Adipocyte (in vitro differentiated cells): ENCODE measurements at places on chromosomes 2 and 18.
A peak's percentile ranks its signal among the peaks of the same experiment; 100 is the strongest.

GRCh38 chr2:220504938-220505503, 877.6 kb downstream of the SLC4A3 start:
- DNase-seq, result peak; percentile 30

- no peak for DNase-seq
Observed at GRCh38 chr2:225558399-225559071, 159.0 kb downstream of the NYAP2 start.

- DNase-seq, result no peak
Observed at GRCh38 chr2:17593841-17594491, 53.5 kb downstream of the VSNL1 start.

- peak; percentile 32 for DNase-seq
Observed at GRCh38 chr2:168849610-168850009, 40.6 kb downstream of the SPC25 start.

DNA sequence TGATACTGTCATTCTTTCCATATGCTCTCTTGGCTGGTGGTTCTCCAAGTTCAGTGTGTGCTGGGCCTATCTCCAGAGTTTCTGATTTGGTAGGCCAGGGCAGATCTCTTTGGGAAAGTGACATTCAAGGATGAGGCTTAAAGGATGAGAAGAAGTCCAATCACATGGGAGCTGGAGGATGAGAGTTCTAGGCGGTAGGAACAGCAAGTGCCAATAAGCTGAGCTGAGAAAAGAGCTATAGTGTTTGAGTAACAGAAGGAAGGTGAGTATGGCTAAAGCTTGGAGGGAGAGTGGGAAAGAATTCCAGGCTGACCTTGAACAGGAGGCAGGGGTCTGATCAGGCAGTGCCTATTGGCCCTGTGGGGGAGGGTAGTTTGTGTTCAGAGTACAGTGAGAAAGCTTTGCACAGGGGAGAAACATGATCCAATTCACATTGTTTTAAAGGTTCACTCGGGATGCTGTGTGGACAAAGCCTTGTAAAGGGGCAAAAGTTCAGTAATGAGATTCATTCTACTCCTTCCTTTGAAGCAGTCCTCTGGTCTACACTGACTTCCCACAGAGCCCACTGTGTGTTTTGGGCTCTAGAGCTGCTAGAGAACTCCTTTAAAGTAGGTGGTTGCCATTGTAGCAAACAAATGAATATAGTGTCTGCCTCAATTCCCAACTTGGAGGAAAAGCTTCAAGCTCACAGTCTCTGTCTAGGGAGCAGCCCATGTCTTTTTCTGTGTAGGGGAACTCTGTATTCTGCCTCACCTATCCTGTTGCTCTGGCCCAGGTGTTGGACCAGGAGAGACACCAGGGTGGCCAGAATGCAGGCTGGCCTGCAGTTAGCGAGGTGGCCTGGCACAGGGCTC, 81.8 kb downstream of the FASTKD2 start:
- no peak for DNase-seq

DNA sequence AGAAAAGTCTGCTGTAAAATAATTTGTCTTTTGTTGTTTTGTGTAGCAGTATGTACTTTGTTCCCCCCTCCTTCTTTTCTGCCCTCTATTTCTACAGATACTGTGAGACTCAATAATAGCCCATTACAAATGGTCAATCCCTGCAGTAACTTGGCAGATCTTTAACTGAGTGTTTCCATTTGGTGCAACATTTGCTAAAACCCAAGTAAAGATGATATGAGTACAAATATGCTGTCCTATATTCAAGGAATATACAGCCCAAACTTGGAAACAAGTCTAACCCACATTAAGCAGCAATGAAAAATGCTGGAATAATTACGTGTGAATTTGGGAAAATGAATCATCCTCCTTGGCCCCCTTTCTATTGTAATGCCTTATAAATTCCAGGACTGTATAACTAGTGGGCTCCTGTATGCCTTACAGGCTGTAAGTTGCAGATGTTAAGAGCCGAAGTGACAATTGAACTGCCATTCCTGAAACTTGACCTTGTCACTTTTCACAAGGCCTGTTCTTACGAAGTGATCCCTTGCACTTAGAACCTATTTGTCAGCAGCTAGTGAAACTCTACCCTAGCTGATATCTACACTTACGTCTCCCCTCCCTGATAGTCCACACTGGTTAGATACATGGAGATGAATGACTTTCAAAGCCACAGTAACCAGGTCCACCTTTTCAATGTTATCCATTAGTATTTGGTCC, 104.9 kb downstream of the IRS1 start:
- no peak for DNase-seq

DNA sequence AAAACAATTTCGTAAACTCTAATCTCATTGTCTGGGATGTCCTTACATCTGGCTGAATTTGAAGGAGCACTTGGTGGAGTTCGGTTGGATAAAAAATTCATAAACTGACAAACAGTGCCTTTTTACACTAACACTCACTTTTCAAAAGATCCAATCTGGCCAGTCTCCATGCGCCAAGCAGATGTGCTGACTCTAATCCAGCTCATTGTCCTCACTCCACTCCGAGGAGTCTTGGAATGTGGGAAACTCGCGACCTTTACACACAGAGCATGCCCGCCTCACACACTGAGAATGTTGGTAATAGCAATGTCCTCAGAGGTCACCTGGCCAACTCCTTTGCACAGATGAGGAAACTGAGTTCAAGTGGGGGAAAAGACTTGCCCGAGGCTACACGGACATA, 66.8 kb downstream of the XDH start:
- no peak for DNase-seq

- peak; percentile 12 for DNase-seq
Observed at GRCh38 chr2:198203336-198204069, 399.1 kb downstream of the PLCL1 start.

DNA sequence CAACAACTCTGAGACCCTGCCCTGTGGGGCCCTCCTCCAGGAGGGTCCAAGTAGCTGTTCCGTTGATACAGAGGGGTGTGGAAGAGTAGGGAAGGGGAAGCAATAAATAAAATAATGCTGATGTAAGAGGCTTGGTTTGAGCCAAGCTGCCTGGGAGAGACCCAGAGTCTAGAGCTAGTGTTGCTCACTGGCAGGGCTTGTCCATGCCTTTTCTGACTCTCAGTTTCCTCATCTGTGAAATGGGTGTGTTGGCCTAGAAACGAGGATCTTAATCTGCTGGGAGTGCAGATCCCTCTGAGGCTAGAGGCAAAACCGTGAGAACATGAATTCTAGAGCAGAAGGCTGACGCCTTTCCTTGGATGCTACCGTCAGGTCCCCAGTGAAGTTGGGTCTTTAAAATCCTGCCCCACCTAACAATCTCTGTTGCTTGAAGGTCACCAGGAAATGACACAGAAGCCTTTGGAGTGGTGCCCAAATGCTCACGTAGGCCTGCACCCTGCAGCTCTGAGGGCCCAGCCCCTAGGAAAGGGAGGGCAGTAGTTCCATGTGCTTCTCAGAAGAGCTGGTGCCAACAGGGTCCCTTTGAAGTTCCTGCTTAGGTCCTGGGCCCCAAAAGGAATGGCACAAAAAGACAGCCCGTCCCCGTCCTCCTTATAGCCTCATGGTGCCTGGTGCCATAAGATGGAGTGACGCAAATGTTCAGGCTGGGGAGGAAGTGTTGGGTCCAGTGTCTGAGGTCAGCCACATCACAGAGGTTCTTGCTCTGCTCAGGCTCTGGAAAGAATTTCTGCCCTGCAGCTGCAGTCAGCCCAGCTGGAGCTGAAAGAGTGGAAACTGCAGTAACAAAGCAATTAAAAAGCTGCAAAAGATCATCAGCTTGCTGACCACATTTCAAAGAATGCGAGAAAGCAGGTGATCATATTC, 73.2 kb upstream of the SMAD2 start:
- DNase-seq, result peak; percentile 22

GRCh38 chr2:134669731-134670669, 48.8 kb downstream of the TMEM163 start:
- no peak for DNase-seq
